Astrocyte (in vitro differentiated cells and primary cell): ENCODE measurements at places on chromosomes 7 and 10. TPM values are rescaled to one million over a fixed set of nuclear protein-coding genes. Genes with fewer than 3 reads are reported as not detected.

- H3K27ac ChIP-seq: no peak overlapping the region
- no peak overlapping the region for H3K4me3 ChIP-seq
- no peaks in the 10 kb centered on the region for H3K36me3 ChIP-seq
- H3K27me3 ChIP-seq: peaks cover 20% of the 10 kb centered on the region
These were observed 65.3 kb upstream of the SLF2 start for GRCh38 chr10:100847440-100847839.

DNA sequence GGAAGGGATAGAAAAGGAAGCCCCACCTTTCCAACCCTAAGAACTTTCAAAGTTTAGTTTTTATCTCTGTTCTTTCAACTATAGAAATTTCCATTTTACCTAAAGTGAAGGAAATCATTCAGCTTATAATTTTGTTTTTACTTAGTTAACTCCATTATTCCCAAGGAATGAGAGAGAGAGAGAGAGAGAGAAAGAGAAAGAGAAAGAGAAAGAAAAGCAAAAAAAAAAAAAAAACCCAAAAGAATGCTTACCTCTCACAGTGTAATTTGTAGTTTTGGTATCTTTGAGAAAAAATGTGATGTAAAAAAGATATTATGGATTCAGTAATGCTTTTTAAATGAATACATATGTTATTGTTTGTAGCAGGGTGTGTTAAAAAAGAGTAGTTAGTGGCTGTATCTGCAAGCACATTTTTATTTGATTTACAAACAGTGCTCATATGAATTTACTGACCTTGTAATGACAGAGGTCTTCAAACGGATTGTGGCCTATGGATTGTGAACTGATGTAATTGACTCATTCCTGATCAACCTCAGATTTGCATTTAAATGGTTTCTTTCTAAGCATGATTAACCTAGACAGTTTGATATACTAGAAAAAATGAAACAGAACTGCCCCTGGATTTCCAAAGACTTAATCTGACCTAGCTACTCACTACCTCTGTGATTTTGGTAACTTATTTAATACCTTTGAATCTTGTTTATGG, 64.9 kb downstream of the LCOR start:
- DNase-seq: peak; percentile 13
- no peak overlapping the region for H3K27ac ChIP-seq
- no peak overlapping the region for H3K4me3 ChIP-seq
- no peaks in the 10 kb centered on the region for H3K36me3 ChIP-seq

GRCh38 chr7:100048680-100049079, 894 bp upstream of the ZSCAN21 start:
- no peak overlapping the region for H3K4me3 ChIP-seq
- no peak overlapping the region for H3K27ac ChIP-seq
- no peaks in the 10 kb centered on the region for H3K36me3 ChIP-seq
- peaks cover 2% of the 10 kb centered on the region for H3K4me1 ChIP-seq
- no peaks in the 10 kb centered on the region for H3K27me3 ChIP-seq
- no peak for DNase-seq

DNA sequence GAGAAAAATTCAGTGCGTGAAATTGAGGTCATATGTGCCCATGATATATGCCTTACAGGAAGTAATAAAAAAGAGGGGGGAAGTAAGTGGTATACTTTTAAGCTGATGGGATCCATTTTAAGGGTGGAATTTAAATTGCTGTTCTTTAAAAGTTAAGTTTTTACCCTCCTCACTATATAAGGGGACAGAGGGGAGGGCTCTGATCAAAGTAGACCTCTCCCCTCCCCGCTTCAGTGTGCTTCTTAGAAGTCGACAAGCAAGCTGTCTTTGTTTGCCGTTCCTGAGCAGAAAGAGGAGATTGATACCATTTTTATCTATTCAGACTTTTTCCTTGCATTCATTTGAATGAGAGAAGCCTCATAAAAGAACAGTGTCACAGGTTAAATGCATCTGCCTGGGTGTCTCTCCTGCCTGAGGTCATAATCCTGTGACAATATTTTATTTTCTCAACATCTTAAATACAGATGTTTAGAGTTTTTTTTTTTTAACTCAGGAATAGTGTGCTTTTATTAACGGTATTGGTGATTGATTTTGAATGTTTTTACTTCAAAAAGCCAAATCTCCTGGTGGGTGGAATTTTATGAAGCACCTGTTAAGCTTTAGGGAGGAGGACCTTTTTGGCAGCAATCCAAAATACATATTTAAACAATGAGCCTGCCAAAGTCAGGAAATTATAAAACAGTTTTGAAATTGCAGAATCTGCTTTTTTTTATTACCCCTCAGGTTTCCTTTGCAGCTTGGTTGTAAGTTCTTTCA, 141.7 kb downstream of the KAT6B start:
- H3K27me3 ChIP-seq: no peaks in the 10 kb centered on the region
- no peak overlapping the region for H3K4me3 ChIP-seq
- H3K4me1 ChIP-seq: no peaks in the 10 kb centered on the region
- no peak overlapping the region for H3K27ac ChIP-seq

DNA sequence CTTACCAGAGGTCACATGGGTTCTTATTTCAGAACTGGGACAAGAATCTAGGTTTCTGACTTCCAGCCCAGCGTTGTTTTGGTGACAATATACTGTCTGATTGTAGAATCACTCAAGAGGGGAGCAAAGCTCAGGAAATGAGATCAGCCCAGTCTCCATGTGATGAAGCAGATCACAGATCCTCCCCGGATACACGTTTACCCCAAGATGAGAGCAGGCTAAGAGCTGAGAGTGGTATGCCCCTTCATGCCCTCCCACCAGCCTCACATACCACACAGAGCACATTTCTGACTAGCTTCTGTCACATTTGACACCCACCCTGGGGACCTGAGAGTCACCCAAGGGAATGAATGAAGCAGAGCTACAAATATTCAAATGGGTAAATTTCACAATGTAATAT, 27.1 kb upstream of the PRKCQ start:
- H3K36me3 ChIP-seq: no peaks in the 10 kb centered on the region
- DNase-seq: no peak
- no peak overlapping the region for H3K27ac ChIP-seq

- peaks cover 11% of the 10 kb centered on the region for H3K36me3 ChIP-seq
- peak; percentile 26 for DNase-seq
- H3K4me3 ChIP-seq: peak overlapping the region; percentile 80
These were observed 1.4 kb downstream of the EPHB4 start for GRCh38 chr7:100825751-100826513.

DNA sequence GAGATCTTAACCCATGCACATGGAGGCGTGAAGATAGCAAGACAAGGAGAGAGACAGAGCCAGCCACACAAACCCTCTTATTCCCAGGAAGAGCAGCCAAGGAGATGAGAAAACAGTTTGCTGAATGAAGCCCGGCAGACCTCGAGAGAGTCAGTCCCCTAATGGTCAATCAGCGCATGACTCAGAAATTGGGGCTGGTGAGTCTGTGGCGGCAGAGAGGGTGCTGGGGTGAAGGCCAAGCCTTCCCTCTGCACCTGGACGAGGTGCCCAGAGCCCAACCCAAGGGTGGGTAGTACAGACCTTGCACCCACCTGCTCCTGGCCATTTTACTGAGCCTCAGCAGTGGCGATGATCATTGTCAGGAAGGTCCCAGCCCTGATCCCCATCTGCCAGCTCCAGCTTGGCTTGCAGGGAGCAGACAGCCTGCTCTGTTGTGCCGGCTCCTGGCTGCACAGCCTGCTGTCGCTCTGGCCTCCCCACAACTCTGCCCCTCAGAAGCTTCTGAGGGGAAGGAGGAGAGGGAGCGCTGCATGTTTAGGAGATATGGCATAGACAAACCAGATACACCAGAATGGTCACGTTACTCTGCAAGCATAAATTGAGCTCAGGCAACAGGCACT, 256.6 kb downstream of the RPS24 start:
- H3K36me3 ChIP-seq: no peaks in the 10 kb centered on the region
- DNase-seq: no peak
- no peak overlapping the region for H3K27ac ChIP-seq
- no peak overlapping the region for H3K4me3 ChIP-seq

DNA sequence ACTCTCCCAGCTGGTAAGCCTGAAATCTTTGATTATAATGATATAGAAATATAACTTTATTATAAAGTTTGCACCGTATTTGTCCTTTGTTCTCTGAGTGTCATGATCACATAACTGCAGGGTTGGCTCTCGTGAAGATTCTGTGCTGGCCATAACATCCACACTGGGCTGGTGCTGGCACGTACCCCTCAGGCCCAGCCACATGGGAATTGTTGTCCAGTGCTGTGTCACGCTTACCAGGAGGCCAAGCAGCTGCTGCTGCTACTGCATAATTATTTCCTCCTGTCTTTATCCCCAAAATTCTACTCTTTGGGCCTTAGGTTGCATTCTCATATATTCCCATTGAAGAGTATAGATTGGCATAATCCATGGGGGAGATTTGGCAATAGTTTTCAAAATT, 20.8 kb upstream of the UCN3 start:
- H3K27me3 ChIP-seq: no peaks in the 10 kb centered on the region
- no peak for DNase-seq

- no peak overlapping the region for H3K4me3 ChIP-seq
- H3K27me3 ChIP-seq: no peaks in the 10 kb centered on the region
- no peaks in the 10 kb centered on the region for H3K4me1 ChIP-seq
- DNase-seq: no peak
These were observed 319.3 kb upstream of the GHITM start for GRCh38 chr10:83820033-83820432.

- peaks cover 2% of the 10 kb centered on the region for H3K27me3 ChIP-seq
- H3K27ac ChIP-seq: no peak overlapping the region
- no peaks in the 10 kb centered on the region for H3K4me1 ChIP-seq
These were observed 170.1 kb downstream of the GATA3 start for GRCh38 chr10:8224591-8224990.

- no peaks in the 10 kb centered on the region for H3K4me1 ChIP-seq
- no peaks in the 10 kb centered on the region for H3K27me3 ChIP-seq
- H3K36me3 ChIP-seq: peaks cover 7% of the 10 kb centered on the region
- DNase-seq: no peak
These were observed 32.3 kb upstream of the PLEKHS1 start for GRCh38 chr10:113718969-113719822.

DNA sequence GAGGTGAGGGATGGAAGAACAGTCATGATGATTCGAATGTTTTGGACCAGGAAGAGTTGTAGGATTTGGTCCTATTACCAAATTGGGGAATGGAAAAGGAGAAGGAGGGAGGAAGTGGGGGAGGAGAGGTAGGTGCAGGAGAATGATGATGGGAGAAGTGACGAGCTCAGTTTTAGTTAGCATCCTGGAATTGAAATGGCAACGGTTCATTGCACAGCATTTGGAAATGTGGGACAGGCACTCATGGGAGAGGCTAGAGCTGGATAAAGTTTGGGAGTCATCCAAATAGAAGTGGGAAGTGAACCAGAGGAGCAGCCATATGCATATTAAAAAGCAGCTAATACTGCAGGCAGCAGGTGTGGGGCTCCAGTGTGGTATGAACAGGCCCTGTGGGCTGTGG, 253.6 kb downstream of the SORCS3 start:
- H3K4me3 ChIP-seq: no peak overlapping the region
- no peaks in the 10 kb centered on the region for H3K27me3 ChIP-seq
- H3K4me1 ChIP-seq: no peaks in the 10 kb centered on the region
- no peak for DNase-seq

DNA sequence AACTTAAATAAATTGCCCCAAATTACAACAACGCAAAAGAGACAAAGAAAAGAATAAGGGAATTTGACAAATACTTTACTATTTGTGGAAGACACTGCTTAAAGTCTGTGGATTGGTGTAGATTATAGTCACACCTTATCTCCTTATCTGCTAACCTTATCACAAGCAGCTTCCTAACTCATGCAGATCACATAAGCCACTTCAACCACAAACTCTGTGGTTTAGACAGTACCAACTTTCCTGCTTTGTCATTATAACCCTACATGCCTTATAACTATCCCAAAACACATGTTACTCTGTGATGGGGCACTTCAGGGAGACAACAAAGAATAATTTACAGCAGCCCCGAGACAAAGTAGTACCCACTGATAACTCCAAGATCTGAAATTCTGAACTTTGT, 41.5 kb upstream of the PPP3CB start:
- no peak overlapping the region for H3K27ac ChIP-seq
- no peaks in the 10 kb centered on the region for H3K4me1 ChIP-seq
- no peaks in the 10 kb centered on the region for H3K27me3 ChIP-seq
- DNase-seq: peak; percentile 8

DNA sequence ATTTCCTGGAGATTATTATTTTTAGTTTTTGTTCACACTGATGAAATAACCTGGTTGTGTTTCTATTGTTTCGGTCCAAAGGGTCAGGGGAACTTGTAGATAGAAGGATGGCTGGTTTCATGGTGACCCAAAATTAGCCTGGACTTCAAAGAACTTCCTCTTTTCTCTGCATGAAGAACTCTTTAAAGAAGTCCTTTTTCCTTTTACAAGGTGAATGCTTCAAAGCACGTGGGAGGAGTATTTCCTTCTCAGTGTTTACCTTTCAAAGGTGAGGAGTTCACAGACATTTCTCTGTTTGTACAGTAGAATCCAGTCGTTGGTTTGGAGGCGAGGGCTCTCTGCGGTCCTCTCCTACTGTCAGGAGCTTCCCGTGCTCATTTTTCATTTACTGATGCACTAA, 561.7 kb downstream of the GATA3 start:
- no peak overlapping the region for H3K27ac ChIP-seq
- no peak overlapping the region for H3K4me3 ChIP-seq
- H3K27me3 ChIP-seq: no peaks in the 10 kb centered on the region
- no peak for DNase-seq
- no peaks in the 10 kb centered on the region for H3K4me1 ChIP-seq

DNA sequence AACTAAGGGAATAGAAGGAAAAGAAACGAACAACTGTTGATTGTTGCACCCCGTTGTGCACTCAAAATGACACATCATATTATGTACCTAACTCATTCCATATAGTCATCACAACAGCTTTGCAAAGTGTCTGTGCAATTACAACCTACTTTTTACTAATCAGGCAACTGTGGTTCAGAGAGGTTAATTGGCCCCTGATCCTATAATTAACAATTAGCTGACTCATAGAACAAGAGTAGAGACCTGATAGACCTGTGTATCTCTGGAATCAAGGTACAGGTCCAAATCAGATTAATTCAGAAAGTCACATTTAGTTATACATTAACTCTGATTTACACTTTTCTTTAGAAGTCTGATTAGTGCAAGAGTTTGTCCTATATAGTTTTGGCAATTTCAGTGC, 122.5 kb upstream of the CDK13 start:
- H3K27me3 ChIP-seq: peaks cover 16% of the 10 kb centered on the region
- H3K4me3 ChIP-seq: no peak overlapping the region
- no peaks in the 10 kb centered on the region for H3K36me3 ChIP-seq
- H3K4me1 ChIP-seq: no peaks in the 10 kb centered on the region

NPC1L1 gene
- total RNA-seq: 0.05 and 0.07 TPM in 2 replicates

KCNH2 gene
- 4.5 and 4.6 TPM in 2 replicates for total RNA-seq

CCL24 gene
- not detected in 2 replicates for total RNA-seq

MYL10 gene
- 0.73 and 2.8 TPM in 2 replicates for total RNA-seq

IGFBP1 gene
- total RNA-seq: not detected in 2 replicates

UCMA gene
- not detected in 2 replicates for total RNA-seq
